Naive thymus-derived CD4-positive, alpha-beta T cell (primary cell): ENCODE measurements at places on chromosomes 1 and 21.

DNA sequence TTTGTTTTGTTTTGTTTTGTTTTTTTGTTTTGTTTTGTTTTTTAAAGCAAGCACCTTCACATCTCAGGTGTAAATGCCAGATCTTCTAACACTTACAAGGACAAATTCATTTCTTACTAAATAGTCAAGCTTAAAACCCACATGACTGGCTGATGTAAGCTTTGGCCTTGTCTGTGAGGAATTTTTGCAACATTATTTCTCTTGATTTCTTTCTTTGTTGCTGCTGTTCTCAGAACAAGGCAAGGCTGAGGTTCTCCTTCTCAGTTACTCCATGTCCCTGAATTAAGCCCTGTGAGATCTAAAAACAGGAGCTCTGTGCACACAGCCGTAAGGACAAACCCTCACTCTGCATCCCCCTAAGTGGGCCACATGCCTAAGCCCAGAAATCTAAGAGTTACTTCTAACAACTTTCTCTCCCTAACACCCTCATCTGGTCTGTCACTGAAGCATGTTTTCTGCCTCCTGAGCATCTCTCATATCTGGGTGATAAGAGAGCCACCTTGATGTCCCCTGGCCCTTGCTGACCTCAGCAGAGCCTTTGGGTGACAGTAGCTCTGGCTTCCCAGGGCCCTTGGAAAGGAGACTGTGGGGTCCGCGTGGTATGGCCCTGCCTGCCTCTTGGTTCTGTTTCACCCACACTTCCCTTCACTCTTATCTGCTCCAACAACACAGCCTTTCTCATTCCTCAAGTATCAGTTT lies 81.2 kb upstream of the HOOK1 start:
- no peak for DNase-seq

DNA sequence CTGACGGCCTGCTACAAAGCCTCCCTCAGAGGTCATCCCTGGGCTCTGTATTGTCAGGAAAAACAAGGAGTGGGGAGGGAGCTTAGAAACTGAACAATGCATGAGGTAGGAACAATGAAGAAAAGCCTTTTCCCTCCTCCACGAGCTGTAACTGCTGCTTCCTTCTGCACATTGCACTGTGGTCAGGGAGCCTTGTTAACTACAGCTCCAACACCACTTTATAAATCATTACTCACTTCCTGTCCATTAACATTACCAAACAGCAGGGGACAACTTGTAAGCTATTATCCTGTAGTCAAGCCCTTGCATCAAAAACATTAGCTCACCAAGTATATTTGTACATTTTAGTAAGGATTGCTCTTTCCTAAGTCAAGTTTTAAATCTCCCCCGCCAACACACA lies 336.0 kb upstream of the NR5A2 start:
- no peak for DNase-seq

DNA sequence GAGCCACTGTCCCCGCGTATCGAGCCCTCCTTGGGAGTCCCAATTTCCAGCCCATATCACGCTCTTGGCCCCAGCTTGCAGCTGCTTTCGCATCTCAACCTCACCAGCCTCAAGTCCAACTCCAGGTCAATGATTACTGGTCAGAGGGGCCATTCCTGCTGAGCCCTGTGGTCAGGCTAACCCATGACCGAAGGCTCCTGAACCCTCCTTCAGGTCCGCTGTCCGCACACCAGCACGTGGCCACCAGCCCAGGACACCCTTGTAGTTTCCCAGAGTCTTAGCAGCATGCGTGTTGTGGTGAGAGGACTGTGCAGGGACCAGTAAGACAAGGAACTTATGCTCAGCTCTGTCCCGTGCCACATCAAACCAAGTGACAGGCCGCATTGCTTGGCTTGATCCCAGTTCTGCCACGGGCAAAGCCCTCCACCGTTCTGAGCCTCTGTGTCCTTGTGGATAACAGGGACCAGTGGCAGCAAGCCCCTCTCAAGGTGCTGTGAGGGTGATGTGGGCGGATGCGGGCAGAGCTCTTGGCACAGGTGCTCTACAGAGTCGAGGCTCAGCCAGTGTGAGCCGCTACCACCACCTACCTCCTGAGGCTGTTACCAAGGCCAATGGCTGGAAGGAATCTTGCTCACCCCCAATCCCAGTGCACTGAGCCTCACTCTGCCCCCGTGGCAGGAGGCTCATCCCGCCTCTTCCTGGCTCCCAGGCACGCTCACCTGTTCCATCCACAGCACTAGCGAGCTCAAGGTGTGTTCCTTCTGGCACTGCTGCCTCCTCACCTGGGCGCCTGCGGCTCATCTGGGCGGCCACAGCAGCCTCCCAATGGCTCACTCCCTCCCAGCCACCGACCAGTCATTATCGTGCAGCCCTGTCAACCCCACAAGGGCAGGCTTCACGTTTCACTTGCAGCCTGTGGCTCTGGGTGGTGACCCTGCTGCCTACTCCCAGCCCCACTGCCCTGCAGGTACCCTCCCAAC lies 20.4 kb downstream of the KRTAP10-1 start:
- no peak for DNase-seq

- DNase-seq = no peak
These were observed 41.1 kb upstream of the MTR start for GRCh38 chr1:236753964-236754363.

GRCh38 chr1:21891621-21892479 lies 45.3 kb downstream of the HSPG2 start:
- DNase-seq = no peak

- DNase-seq = peak; percentile 67
These were observed 570 bp upstream of the NEK7 start for GRCh38 chr1:198156111-198156744.

DNA sequence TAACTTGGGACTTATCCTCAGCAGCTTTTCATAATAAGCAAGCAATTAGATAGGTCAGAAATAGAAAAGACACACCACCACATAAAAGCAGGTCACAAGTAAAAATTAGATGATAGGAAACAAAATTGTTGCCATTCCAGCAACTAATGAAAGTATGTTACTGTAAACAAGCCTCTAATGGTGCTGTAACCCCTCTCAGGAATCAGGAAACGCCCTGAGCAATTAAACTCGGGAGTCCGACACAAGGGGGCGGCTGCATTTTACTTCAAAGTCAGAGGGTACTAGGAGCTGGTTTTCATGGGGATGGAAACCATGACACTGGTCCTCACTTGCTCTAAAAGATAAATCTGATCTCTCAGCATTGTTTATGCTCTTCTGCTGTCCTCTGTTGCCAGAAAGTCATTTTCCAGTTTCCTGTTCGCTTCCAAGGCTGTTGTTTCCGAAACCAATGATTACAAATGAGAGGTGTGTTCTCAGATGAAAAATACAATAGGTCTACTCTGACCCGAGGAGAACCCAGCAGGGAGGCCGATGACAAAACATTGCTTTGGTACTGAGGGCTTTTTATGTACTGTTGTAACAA lies 93.4 kb downstream of the TGFBR3 start:
- DNase-seq = no peak

GRCh38 chr1:183962903-183963302 lies 74.6 kb downstream of the COLGALT2 start:
- no peak for DNase-seq

DNA sequence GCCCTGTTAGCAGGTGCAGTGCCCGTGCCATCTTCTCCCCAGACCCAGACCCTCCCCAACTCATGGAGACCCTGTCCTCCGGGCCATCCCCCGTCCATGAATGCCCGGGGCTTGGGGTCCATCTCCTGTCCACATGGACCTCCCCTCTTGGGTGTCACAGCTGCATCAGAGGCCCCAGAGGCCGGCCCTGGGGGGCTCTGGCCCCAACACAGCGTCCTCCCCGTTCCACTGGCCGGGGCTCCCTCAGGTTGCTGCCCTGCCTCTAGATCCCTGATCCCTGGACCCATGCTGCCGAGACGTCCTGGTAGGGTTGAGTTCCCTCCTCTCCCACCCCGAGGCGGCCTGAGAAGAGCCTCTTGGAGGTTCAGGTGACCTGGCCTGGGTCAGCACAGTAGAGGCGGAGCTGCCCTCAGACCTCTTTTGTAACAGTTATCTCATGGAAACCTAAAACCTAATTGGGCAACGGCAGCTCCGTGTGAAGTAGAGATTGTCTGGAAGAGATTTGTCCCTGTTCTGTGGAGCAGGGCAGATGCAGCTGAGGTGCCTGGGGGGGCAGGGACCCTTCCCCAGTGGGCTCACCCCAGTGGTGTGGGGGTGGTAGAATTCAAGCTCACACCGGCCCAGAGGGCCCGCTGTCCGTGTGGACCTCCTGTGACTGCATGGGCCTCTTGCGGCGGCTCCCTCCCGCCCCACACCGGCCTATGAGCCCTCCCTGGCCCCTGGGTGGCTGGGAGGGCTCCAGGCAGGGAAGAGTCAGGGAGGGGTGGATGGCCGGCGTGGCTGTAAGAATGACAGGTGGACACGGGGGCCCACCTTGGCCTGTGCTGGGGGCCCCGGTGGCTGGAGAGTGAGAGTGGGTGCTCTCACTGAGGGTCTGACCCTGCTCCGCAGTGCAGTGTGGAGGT lies 56.1 kb downstream of the SKI start:
- no peak for DNase-seq

DNA sequence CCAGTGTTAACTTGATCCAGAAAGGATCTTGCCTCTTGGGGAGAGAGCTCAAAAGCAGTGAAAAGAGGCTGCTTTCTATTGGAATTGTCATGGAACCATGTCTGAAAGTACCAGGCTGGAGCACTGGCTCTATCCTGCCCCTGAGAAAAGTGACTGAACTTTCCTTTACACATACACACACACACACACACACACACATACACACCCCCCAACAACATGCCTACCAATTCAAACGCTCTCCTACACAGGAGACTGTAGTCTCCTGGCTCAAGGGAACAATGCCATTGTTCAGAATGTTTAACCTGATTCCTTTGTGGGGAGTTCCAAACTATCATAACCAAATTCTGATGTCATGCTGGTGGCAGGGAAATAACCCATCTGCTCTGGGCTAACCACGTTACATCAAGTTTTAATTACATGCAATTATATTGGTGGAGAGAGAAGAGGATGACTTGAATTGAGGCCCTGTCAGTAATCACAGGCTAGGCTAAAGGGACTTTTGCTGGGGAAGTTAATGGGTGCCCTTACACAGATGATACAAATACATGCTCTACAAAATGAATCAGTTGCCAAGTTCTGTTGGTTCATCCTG lies 52.3 kb upstream of the DUSP10 start:
- no peak for DNase-seq

DNA sequence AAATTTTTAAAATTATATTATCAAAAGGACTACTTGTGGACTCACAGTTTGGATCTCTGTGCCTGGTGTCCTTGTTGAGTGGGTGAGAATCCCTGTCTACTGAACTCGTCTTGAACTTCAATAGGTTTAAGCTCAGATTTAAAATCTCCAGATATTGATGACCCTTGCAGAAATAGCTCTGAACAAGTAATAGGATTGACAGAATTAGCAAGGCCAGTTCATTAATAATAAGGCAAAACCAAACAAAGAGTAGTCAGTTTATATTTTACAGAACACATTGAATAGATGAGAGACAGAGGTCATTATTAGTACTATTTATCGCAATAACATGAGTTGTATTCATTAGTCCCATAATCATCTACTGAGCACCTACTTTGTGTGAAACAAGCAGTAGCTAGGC lies at the start of gene PDC:
Gene PDC, minus strand, starts transcription at position 101 of the 400 bp plus-strand sequence. CDS start 11,655 bp downstream, outside the sequence.
- no peak for DNase-seq

GRCh38 chr1:15429701-15430149 lies 8.5 kb upstream of the CTRC start:
- no peak for DNase-seq

DNA sequence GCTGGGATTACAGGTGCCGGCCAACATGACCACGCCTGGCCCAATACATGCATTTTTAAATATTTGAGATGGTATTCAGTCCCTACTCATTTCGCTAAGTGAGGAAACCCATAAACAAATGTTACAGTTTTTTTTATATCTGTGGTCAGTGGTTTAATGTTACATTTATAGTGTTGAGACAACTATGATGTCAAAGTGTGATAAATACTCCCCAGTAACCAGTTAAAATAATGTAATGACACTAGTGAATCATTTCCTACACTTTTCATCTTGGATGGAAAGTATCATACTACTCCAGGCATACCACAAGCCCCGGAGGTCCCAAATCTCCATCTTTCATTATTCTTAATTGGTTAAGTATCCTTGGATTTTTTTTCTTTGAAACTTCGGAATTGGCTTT lies 87.5 kb upstream of the KIF26B start:
- DNase-seq = no peak

DNA sequence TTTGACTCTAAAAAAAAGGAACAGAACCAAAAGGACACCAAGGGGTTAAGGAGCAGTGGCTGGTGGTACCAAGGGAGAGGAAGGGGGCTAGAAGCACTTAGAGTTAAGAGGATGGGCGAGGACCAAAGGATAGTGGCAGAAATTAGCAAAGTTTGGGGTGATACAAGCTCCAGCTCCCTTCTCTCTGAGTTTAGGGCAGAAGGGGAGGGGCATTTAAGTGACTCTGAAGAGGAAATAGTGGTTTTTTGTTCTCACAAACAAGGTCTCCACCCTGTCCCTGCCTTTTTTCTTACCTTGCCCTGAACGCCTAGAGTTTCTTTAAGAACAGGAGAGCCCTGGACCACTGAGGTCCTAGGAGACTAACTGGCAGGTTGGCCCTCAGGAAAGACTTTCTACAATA lies 3.3 kb downstream of the CDC42SE1 start:
- DNase-seq = peak; percentile 55

DNA sequence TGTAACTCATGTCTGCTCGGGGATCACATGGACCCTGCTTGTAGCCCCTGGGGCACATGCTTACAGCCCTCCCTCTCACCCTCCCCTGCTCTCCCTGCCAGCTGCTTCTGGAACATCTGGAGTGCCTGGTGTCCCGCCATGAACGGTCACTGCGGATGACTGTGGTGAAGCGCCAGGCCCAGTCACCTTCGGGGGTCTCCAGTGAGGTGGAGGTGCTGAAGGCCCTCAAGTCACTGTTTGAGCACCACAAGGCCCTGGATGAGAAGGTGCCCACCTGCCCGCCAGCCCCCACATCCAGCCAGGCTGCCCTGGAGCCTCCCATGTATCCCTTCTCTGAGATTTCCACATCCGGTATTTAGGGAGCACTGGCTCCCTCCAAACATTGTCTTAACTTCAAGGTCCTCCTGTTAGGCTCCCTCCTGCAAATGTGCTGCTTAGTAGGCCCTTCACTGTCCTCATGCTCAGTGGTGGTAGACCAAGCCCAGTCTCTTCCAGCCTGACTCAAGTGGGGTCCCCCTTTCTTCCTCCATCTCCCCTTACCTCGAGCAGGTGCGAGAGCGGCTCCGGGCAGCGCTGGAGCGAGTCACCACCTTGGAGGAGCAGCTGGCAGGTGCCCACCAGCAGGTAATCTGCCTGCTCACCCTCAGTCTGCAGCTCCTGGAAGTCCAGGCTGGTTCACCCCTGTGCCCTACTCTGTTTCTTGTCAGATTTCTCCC lies 17.7 kb downstream of the PPFIA4 start:
- DNase-seq = no peak

DNA sequence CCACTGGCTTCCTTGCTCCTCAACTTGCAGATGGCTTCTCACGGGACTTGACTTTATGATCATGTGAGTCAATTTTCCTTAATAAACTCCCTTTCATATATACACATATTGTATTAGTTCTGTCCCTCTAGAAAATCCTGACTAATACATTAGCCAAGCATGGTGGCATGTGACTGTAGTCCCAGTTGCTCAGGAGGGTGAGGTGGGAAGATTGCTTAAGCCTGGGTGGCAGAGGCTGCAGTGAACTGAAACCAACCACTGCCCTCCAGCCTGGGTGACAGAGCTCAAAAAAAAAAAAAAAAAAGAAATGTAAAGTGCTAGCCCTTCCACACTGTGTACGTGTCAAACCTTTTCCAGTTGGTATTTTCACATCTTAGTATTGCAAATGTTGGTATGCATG lies 857.0 kb downstream of the LTN1 start:
- no peak for DNase-seq

- no peak for DNase-seq
These were observed 403.2 kb upstream of the B3GALT2 start for GRCh38 chr1:193589597-193590040.

GRCh38 chr21:45611939-45612664 lies 31.4 kb upstream of the PCBP3 start:
- DNase-seq = no peak
